ENCODE measurements at places on chromosomes 6 and 20.

- peak; percentile 90 for DNase-seq
Observed at GRCh38 chr20:34876406-34877282, at the start of gene ACSS2. Gene ACSS2 (plus strand): TSS chr20:34876612. CDS start chr20:34876646, 34 bp downstream.

- DNase-seq = no peak
Observed at GRCh38 chr6:164579035-164579434, 730.4 kb downstream of the C6orf118 start.

GRCh38 chr20:46399401-46399800, 7.0 kb downstream of the ELMO2 start:
- no peak for DNase-seq

DNA sequence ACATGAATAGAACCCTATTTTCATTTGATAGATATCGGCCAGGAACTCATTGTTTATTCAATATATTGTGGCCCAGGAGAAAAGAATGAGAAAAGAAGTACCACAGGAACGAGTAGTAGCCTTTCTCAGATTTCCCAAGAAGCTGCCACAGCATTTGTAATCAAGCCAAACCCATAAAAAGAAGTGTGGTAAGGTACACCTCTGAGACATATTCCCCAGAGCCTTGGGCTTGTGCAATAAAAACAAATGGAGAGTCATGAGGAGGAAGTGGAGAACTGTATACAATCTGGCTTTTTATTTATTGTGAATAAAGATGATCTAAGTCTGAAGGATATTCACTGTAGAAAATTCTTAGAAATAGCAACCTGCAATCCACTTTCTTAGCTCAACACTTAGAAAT, 36.7 kb downstream of the KIF6 start:
- no peak for DNase-seq

DNA sequence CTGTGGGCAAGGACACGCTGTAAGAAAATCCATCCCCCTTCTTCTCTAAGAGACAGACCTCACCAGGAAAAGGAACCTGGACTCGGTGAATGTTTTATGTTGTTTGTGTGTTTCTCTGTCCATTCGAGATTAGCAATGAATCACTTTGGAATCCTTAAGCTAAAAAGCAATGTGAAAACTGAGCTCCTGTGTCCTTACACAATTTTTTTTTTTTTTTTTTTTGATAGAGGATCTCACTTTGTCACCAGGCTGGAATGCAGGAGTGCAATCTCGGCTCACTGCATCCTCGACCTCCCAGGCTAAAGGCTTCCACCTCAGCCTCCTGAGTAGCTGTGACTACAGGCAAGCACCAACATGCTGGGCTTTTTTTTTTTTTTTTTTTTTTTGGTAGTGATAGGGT, 32.1 kb downstream of the BFSP1 start:
- no peak for DNase-seq

DNA sequence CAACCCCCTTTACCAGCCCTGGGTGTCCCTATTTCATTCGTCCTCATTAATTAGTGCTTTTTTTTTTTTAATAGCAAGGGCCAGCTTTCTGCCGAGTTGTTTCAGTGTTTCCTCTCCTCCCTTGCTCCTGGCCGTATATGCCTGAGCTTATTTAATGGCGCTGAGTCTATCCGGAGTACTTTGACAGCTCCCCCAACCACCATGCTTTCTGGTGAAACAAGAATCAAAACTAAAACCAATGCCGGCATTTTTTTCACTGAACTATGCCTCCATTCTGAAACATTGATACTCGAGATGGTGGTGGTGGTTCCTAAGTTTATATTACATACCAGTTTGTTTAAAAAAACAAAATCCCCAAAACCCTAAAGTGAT, 1.2 kb downstream of the DCBLD1 start:
- DNase-seq = no peak

- no peak for DNase-seq
Observed at GRCh38 chr6:159908979-159909378, 18.2 kb downstream of the MAS1 start.

- no peak for DNase-seq
Observed at GRCh38 chr6:166955865-166956443, 396 bp downstream of the RNASET2 start.

GRCh38 chr6:7137335-7138045, 29.7 kb downstream of the RREB1 start:
- DNase-seq = no peak

DNA sequence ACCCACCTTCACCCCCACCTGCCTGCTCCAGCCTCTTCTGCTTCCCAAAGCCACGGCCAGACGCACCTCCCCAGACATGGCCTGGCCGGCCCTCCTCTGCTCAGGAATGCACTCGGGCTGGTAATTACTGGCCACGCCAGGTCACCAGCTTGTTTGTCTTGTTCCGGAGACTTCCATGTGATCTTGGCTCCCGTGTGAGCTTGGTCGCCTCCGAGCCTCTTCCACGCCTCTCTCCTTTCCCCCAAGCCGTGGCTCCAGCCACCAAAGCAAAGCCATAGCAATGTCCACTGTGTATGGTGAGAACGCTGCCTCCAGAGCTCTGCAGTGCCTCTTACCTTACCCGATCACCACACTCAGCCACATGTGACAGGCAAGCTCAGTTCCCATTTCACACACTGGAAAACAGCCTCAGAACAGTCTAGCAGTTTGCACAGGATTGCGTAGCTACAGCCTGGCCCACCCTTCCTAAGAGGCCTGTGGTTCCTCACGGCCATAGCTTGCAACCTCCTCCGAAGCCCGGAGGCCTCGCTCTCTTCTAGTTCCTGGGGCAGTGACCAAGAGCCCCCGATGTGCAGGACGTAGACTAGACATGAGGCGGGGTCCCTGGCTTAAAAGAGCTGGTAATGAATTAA, 48.1 kb upstream of the AFDN start:
- no peak for DNase-seq

- DNase-seq = no peak
Observed at GRCh38 chr6:50116797-50117542, 67.2 kb upstream of the DEFB112 start.

GRCh38 chr6:13507306-13507860, 20.0 kb upstream of the GFOD1 start:
- no peak for DNase-seq

- DNase-seq = no peak
Observed at GRCh38 chr20:31948008-31948407, 3.8 kb downstream of the PDRG1 start.

DNA sequence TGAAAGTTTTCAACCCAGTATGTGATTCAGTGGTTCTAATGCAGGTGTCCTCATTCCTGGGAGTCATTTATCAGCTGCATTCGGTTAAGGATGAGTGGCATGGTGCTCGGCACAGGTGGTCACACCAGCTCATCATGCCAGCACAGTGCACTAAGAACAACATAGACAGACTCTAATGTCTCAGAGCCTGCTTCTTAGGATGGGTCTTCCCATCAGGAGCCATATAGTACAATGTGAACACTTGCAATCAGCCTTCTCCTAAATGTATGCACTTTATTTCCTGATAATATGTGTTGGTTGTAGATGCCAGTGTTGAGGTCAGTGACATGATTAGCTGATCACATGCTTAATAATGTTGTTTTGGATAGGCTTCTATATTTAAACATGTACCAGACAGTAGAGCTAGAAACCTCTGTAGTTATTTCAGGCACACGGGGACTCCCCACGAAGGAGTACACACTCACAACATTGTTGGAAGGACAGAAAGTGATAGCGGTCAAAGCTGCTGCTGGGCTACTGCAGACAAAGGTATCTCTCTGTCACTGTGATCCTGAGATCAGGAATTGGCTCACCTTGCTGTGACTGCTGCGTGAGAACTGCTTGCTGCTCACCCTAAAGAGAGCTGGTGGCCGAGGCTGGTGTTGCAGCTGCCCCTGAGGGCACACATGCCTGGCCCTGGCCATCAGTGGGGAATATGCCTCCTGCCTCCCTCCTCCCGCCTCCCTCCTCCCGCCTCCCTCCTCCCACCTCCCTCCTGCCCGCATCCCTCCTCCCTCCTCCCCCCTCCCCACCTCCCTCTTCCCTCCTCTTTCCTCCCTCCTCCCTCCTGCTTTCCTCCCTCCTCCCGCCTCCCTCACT, 195.4 kb downstream of the SMOC2 start:
- no peak for DNase-seq

- no peak for DNase-seq
Observed at GRCh38 chr6:139490482-139490881, 116.0 kb upstream of the CITED2 start.
